Kasumi-1 (cell line): ENCODE measurements at places on chromosomes 5 and 9.

GRCh38 chr5:129912601-129913255 is 8.5 kb downstream of the CHSY3 start:
- DNase-seq: no peak

DNA sequence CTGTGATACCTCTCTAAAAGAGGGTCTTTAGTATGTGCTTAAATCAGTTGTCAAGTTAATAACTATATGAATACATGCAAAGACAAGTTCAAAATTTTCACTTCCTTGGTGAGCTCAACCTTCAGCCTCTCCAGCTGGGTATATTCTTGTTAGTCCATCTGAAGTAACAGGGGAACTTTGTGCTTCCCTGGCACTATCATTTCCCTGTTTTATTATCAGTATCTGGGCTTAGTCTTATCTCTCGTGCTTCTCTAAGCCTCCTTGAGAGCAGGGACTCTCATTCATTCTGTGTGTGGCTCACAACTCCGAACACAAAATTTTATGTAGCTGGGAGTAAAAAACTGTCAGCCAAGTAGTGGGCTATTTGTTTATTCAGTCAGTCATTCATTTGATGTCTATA is 175.9 kb upstream of the MAP3K1 start:
- no peak for DNase-seq

DNA sequence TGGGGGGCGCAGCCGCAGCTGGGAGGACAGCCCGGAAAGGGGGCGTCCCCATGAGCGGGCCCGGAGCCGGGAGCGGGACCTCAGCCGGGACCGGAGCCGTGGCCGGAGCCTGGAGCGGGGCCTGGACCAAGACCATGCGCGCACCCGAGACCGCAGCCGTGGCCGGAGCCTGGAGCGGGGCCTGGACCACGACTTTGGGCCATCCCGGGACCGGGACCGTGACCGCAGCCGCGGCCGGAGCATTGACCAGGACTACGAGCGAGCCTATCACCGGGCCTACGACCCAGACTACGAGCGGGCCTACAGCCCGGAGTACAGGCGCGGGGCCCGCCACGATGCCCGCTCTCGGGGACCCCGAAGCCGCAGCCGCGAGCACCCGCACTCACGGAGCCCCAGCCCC is 47.0 kb downstream of the TJP2 start:
- DNase-seq: no peak

DNA sequence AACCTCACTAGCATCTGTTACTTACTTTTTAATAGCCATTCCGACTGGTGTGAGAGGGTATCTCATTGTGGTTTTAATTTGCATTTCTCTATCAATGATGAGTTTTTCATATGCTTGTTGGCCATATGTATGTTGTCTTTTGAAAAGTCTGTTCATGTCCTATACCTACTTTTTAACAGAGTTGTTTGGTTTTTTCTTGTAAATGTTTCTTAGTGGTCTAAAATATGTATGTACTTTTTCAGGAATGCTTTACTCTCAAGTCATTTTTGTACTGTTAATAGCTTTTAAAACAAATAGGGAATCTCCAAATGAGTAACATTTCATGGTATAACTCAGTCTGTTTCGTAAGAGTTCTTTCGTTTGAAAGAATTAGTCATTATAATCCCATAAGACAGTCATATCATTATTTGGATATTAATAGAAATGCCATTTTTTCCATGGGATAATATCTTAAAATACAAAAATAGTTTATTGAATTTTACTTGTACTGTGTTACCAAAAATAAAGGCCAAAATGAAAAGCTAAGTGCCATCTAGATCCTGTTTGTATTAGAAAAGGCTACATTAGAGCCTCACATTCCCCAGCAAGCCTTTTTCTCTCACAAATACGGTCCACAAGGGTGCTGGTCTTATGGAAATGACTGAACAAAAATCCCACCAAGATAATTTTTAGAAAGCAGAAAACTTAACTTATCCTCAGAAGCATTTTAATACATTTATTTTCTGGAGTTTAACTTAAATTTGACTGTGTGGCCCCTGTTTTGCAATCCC is 247.7 kb downstream of the PJA2 start:
- DNase-seq: no peak
